ENCODE measurements at places on chromosomes 6 and 20. TPM values are rescaled to one million over a fixed set of nuclear protein-coding genes. Genes with fewer than 3 reads are reported as not detected.
A peak's percentile ranks its signal among the peaks of the same experiment; 100 is the strongest.

GRCh38 chr6:139133262-139134063 lies 1.4 kb upstream of the HECA start:
- peak; percentile 51 for DNase-seq

- peak; percentile 70 for DNase-seq
Observed at GRCh38 chr20:50464026-50464724, 46.0 kb upstream of the PTPN1 start.

- no peak for DNase-seq
Observed at GRCh38 chr6:13172291-13172690, 156.0 kb downstream of the TBC1D7 start.

GRCh38 chr6:145047891-145048290 lies 687.4 kb downstream of the EPM2A start:
- no peak for DNase-seq

DNA sequence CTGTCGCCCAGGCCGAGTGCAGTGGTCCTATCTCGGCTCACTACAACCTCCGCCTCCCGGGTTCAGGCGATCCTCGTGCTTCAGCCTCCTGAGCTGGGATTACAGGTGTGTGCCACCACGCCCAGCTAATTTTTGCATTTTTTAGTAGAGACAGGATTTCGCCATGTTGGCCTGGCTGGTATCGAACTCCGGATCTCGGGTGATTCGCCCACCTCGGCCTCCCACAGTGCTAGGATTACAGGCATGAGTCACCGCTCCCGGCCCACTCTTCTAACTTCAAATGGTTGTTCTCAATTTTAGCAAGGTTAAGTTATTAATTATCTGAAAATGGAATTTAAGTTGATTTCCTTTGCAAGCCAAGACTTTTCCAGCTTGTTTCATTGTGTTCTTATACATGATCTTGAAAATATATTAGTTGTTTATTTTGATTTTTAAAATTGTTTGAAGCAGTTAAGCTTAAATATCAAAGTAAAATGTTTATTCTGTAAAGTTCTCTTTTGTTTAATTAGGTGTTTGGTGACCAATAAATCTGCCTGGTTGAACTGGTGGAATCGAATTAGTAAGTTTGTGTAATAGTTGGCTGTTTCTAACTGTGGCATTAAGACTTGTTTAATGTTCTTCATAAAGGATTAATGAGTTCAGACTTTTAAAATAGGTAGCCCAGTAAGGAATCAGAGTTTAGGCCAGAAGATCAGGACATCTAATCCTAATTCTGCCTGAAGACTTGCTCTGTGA lies 2.3 kb downstream of the PM20D2 start:
- peak; percentile 28 for DNase-seq

DNA sequence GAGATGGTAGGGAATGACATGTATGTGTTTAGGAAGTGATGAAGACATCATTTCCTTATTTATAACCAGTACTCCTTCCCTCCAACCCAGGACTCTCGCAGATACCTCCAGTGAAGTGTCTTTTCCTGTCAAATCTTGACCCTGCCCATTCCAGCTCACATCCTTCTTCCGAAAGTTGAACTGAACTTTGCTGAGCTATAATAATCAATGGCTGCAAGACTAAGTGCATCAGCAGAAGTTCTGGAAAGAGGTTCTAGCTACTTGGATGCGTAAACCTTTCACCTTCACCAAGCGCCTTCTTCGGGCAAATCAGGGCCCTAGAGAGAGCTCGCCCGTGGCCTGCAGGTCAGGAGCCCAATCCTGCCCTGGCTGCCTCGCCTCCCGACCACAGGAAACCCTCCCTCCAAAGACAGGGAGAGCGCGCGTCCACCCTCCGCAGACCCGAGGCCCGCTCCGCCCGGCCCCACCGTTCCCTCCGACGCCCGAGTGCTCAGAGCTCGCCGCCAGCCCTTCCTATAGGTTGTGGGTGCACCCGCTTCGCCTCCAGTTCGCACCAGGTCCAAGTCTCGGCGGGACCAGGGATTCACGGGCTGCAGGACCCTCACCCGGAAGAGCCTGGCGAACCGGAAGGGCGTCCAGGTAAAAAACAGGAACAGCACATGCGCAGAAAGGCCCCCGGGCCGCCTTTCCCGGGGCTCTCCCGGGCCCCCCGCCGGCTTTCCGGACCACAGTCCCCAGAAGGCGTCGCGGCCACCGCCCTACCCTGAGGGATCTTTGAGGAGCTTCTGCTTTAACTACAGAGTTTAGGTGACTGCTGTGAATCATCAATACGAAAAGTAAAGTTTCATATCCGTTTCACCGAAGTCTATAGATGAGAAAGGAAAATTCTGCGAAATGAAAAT lies at the start of gene ZNF334:
Gene ZNF334, minus strand, starts transcription at position 617 of the 902 bp plus-strand sequence. CDS start 1,457 bp downstream, outside the sequence.
- peak; percentile 69 for DNase-seq

DNA sequence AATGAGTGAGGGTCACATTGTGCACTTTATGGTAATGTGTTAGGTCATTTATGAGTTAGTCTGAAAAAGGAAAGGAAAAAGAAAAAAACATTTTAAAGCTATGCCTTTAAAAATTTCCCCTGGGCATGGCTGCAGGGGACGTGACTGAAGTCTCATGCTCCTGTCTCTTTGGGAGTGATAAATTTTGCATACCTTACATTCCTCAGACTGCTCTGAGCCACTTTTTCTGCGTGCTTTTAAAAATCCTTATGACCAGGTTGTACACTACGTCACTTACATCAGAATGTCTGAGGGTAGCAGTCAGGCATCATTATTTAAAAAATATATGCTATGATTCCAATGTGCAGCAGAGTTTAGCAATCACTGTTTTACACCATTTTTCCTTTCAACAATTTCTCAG lies 121.2 kb downstream of the RFPL4B start:
- DNase-seq: peak; percentile 91

- no peak for DNase-seq
Observed at GRCh38 chr6:127403636-127404035, 55.6 kb downstream of the KIAA0408 start.

DNA sequence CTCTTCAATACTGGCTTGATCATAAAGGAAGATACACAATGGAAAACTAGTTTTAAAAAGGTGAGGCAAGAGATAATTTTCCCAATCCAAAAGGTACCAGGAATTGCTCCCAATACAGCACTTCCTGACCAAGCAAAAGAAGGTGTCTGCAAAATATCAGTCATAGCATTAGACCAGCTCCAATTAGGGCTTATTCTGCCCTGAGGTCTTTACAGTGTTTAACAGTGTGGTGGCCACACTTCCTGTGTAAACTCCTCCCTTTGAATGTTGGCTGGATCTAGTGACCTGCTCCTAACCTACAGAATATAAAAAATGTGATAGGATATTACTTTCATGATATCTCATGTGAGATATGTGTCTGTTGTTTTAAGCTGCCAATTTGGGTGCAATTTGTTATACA lies 57.1 kb upstream of the BTN3A2 start:
- DNase-seq: peak; percentile 82

GRCh38 chr6:116268589-116269293 lies 11.0 kb downstream of the TSPYL1 start:
- DNase-seq: peak; percentile 66

DNA sequence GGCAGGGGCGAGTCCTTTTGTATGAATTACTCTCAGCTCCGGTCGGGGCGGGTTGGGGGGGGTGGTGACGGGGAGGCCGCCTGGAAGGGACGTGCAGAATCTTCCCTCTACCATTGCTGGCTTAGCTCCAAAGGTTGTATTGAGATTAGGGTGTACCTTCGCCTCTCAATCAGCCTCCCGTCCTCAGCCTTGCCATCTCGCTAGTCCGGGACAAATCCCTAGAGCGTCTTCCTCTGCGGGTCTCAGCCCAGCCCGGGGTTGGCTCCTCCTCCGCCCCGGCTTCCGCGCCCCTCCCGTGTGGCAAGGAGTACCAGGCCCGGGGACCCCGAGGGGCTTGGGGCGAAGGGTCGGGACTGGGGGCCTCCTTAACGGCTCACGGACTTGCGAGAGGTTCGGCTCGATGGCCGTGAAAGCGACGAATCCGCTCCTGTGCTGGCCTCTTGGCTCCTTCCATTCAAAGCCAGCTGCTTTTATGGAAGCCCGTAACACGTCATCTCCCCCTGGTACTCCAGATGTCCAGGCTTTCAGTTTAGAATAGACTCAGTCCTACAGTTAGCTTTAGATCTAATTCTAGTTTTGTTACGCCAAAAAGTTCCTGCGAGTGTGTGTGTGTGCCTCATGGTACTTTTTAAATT lies 636 bp upstream of the EEF1A1 start:
- DNase-seq: peak; percentile 86

- DNase-seq: no peak
Observed at GRCh38 chr20:7516621-7517111, 423.6 kb downstream of the HAO1 start.

- DNase-seq: no peak
Observed at GRCh38 chr6:70304616-70305015, 1.7 kb upstream of the COL9A1 start.

DNA sequence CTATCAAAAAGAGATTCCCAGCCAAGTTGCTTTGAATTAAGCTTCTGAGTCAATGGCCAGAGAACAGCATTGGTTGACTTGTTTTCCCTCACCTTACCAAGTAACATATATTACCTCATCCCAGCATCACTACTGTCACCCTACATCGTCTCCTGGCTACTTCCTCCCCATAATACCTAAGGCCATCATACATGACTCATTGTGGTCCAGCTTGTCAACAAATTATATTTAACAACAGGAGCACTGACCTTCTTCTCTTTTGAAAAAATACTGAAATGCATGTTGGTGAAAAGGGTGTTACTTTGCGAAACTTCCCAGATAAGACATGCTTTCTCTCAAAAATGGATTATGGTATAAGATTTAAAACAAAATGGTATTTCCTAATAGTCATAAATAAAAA lies 106.9 kb downstream of the TBX18 start:
- peak; percentile 83 for DNase-seq

DNA sequence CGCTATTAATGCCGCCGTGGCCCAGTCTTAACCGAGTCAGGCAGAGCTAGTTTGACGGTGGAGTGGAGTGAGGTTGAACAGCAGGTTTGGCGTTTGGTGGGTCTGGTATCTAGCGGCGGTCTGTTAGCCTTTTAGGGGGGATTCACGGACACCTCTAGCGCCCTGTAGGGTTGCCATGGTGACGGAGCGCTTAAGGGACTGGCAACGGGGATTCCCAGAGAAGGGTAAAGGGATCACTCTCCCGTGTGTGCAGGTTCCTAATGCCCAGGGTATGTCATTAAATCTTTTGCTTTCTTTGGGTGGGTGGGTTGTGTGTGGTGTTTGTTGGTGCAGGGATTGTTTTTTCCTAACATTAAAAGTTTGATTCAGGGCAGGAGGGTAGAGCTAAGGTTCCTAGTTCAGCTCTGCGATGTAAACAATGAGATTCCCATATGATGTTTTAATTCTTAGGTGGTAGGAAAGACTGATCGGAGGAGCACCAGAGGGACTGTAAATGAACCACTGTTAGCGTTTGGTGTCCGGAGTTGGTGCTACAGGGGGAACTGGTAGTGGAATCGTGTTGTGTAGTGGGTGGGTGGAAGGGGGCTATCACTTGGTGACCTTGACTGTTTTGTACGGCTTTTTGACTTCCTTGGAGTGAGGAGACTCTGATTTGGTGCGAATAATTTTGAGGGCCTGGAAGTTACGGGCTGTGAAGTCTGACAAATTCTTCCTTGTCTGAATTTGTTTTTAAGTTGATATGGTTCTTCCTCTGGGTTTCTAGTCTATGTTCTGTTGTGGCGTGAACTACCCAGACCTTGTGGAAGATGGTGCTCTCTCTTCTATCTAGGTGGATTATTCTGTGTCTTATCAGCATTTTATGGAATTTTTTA lies 5.0 kb downstream of the BRD2 start:
- DNase-seq: peak; percentile 73

GRCh38 chr6:33126101-33126714 lies 50.4 kb downstream of the HLA-DPB1 start:
- DNase-seq: peak; percentile 66

The RNF39 gene
- total RNA-seq: not detected

The CASS4 gene
- 0.15 TPM for total RNA-seq

The PREX1 gene
- total RNA-seq: 1.5 TPM

The CDKAL1 gene
- total RNA-seq: 25.7 TPM

The SMOC2 gene
- total RNA-seq: 0.47 TPM

The TJAP1 gene
- total RNA-seq: 21.8 TPM

The BICRAL gene
- total RNA-seq: 7.5 TPM

The PABPC1L gene
- 1.8 TPM for total RNA-seq

The SPDEF gene
- total RNA-seq: not detected

The PKHD1 gene
- 0.02 TPM for total RNA-seq
